ENCODE measurements at places on chromosomes 16 and 17. TPM values are rescaled to one million over a fixed set of nuclear protein-coding genes. Genes with fewer than 3 reads are reported as not detected.

Gene KRT12
- total RNA-seq = not detected

Gene KRT28
- not detected for total RNA-seq

Gene CD300LF
- not detected for total RNA-seq

Gene PTX4
- not detected for total RNA-seq

Gene MED13
- total RNA-seq = 41.4 TPM

Gene FNDC8
- not detected for total RNA-seq

Gene EVPLL
- total RNA-seq = not detected

Gene CYBA
- total RNA-seq = 286 TPM

Gene GNGT2
- 1.4 TPM for total RNA-seq

Gene FOXL1
- total RNA-seq = 2.2 TPM

Gene NDEL1
- total RNA-seq = 47.6 TPM

Gene ITGAD
- total RNA-seq = not detected

Gene CTRB1
- total RNA-seq = not detected

Gene SLC38A8
- total RNA-seq = not detected

Gene CDH5
- 713 TPM for total RNA-seq

Gene ZNF385C
- total RNA-seq = not detected

Gene HASPIN
- total RNA-seq = 14.3 TPM

Data from dermis blood vessel endothelial cell (primary cell).